ENCODE measurements at places on chromosomes 16 and 17. TPM values are rescaled to one million over a fixed set of nuclear protein-coding genes. Genes with fewer than 3 reads are reported as not detected.

KIF2B gene
- not detected for total RNA-seq

PRCD gene
- 1.8 TPM for total RNA-seq

GRB7 gene
- total RNA-seq, result 14.0 TPM

ABCC11 gene
- not detected for total RNA-seq

GPRC5B gene
- total RNA-seq, result 19.9 TPM

ACD gene
- total RNA-seq, result 9.3 TPM

CDK3 gene
- total RNA-seq, result 9.7 TPM

RUSF1 gene
- 136 TPM for total RNA-seq

CNTNAP1 gene
- 2.3 TPM for total RNA-seq

NPIPA2 gene
- total RNA-seq, result 1.2 TPM

Measured in thyroid gland (tissue), 4 donors.